ENCODE measurements at places on chromosomes 2 and 18.

DNA sequence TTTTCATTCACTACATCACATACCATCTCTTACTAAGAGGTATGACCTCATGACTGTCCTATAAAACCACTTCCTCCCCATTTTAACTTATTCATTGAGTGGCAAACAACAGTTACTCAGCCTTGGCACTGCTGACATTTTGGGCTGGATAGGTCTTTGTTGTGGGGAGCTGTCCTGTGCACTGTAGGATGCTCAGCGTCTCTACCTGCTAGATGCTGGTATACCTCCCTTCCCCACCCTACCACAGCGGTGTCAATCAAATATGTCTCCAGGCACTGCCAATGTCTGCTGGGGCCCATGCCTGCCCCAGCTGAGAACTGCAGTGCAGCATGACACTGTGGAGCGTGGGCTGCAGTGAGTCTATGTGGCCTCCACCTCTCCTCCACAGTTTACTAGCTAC is 76.3 kb upstream of the MGAT4A start:
- H3K27ac ChIP-seq, result no peak overlapping the region
- H3K4me1 ChIP-seq, result peaks cover 26% of the 10 kb centered on the region
- H3K4me3 ChIP-seq, result no peak overlapping the region
- no peaks in the 10 kb centered on the region for H3K36me3 ChIP-seq
- no peaks in the 10 kb centered on the region for H3K27me3 ChIP-seq

- H3K4me3 ChIP-seq, result no peak overlapping the region
- DNase-seq, result no peak
- no peaks in the 10 kb centered on the region for H3K36me3 ChIP-seq
- no peaks in the 10 kb centered on the region for H3K27me3 ChIP-seq
- H3K27ac ChIP-seq, result no peak overlapping the region
These were observed 297.3 kb upstream of the MMADHC start for GRCh38 chr2:149884871-149885270.

GRCh38 chr18:79378536-79379250 is 17.0 kb upstream of the NFATC1 start:
- no peak overlapping the region for H3K27ac ChIP-seq
- no peak overlapping the region for H3K4me3 ChIP-seq
- H3K27me3 ChIP-seq, result no peaks in the 10 kb centered on the region
- peaks cover 28% of the 10 kb centered on the region for H3K36me3 ChIP-seq
- H3K4me1 ChIP-seq, result peaks cover 5% of the 10 kb centered on the region

- no peak overlapping the region for H3K27ac ChIP-seq
- no peaks in the 10 kb centered on the region for H3K4me1 ChIP-seq
- H3K4me3 ChIP-seq, result no peak overlapping the region
- H3K27me3 ChIP-seq, result peaks cover 4% of the 10 kb centered on the region
- H3K36me3 ChIP-seq, result no peaks in the 10 kb centered on the region
These were observed 39.7 kb upstream of the TEX51 start for GRCh38 chr2:126858991-126859390.

GRCh38 chr18:54151376-54151775 is 73.1 kb downstream of the MBD2 start:
- no peaks in the 10 kb centered on the region for H3K27me3 ChIP-seq
- H3K4me1 ChIP-seq, result no peaks in the 10 kb centered on the region
- H3K27ac ChIP-seq, result no peak overlapping the region
- H3K4me3 ChIP-seq, result no peak overlapping the region
- DNase-seq, result no peak

DNA sequence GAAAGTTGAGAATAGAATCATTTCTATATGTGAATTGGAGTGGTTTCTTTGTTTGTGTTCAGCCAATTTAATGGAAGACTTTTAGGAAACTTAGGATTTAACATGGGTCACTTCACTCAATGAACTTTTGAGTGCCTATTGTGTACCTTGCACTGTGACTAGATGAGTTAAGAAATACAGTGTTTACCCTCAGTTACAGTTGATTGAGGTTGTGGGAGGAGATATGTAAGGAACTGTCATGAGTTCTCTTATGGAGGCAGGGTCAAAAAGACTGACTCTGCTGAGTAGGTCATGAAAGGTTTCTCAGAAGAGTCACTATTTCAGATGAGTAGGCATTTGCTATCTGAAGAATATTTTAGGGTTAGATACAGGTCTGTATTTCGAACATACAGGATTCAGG is 98.6 kb downstream of the RAB3GAP1 start:
- peaks cover 28% of the 10 kb centered on the region for H3K36me3 ChIP-seq
- peaks cover 14% of the 10 kb centered on the region for H3K4me1 ChIP-seq
- H3K27me3 ChIP-seq, result no peaks in the 10 kb centered on the region
- DNase-seq, result no peak
- no peak overlapping the region for H3K4me3 ChIP-seq

- H3K4me3 ChIP-seq, result no peak overlapping the region
- H3K27me3 ChIP-seq, result no peaks in the 10 kb centered on the region
- no peaks in the 10 kb centered on the region for H3K36me3 ChIP-seq
- H3K4me1 ChIP-seq, result no peaks in the 10 kb centered on the region
- DNase-seq, result no peak
These were observed 20.4 kb downstream of the RPIA start for GRCh38 chr2:88711897-88712296.

DNA sequence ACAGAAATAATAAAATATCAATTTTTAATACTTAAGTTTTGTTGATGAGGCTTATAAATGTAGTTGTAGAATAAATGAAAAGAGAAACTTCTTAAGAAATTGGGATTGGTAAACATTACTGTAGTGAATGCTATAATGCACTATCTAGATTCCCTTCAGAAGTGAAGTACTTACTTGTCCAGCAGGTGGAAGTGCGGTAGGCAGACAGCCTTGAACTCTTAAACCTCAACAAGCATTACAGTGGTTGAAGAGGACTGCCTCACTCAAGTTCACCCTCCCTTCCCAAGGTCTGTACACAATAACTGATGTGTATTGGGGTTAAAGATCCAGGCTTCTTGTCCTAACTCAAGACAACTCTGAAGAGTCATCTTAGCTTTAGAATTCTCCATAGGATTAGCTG is 931.0 kb upstream of the LRRTM1 start:
- no peak overlapping the region for H3K4me3 ChIP-seq
- no peaks in the 10 kb centered on the region for H3K4me1 ChIP-seq
- H3K27me3 ChIP-seq, result no peaks in the 10 kb centered on the region

GRCh38 chr2:183057333-183057985 is 19.2 kb upstream of the NCKAP1 start:
- no peaks in the 10 kb centered on the region for H3K4me1 ChIP-seq
- H3K36me3 ChIP-seq, result no peaks in the 10 kb centered on the region
- DNase-seq, result no peak
- no peak overlapping the region for H3K4me3 ChIP-seq

- no peak overlapping the region for H3K4me3 ChIP-seq
- no peaks in the 10 kb centered on the region for H3K4me1 ChIP-seq
- H3K36me3 ChIP-seq, result no peaks in the 10 kb centered on the region
- no peak for DNase-seq
These were observed 22.0 kb downstream of the RHOB start for GRCh38 chr2:20468549-20469500.

DNA sequence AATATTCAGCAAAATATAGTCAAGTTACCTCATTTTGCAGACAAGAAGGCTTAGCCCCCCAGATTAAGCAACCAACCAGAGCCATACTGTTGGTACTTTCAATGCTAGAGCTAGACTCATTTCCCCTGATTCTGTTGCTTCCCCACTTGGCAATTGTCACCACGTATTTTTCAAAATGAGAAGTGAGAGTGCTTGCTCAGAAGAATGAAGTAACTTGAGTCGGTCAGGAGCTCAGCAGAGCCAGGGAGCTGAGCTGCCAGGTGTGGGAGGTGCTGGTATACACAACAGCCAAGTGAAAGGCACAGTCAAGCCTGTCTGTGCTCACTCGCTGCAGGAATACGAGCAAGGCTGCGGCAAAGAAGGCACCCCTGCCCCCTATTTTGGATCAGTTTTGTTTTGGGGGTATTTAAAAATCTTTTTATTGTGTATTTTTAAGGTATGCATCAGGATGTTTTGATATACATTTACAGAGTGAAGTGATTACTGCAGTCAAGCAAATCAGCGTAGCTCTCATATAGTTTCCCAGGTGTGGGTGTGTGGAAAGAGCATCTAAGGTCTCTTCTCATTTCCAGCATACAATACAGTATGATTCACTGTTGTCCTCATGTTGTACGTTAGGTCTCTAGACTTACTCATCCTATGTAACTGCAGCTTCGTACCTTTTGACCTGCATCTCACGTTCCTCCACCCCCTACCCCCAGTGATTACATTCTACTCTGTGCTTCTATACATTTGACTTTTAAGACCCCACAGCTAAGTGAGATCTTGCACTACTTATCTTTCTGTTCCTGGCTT is 62.4 kb downstream of the MRPS9 start:
- no peaks in the 10 kb centered on the region for H3K27me3 ChIP-seq
- DNase-seq, result no peak

DNA sequence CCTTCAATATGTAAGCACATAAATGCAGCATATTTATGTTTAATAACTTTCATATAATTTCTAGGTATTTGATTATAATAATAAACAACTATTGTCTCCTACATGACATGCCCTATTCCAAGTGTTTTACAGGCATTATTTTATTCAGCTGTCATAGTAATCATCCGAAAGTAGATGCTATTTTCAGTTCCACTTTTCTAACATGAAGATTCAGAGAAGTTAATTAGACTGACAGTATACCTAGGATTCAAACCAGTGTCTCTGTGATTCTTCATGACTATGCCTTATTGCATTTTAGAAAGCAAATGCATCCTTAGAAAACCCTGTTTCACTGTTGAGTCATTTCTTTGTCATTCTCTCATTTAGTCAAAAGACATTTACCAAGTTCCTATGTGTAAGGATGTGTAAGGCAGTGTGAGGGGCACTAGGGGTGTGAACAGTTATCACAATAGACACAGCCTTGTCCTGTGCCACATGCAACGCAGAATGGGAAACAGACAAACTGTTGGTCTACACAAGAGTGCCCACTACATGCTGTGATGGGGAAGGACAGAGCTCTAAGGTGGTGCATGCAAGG is 79.8 kb downstream of the DTNA start:
- H3K27me3 ChIP-seq, result no peaks in the 10 kb centered on the region
- no peak overlapping the region for H3K4me3 ChIP-seq
- no peak for DNase-seq
- no peaks in the 10 kb centered on the region for H3K36me3 ChIP-seq

DNA sequence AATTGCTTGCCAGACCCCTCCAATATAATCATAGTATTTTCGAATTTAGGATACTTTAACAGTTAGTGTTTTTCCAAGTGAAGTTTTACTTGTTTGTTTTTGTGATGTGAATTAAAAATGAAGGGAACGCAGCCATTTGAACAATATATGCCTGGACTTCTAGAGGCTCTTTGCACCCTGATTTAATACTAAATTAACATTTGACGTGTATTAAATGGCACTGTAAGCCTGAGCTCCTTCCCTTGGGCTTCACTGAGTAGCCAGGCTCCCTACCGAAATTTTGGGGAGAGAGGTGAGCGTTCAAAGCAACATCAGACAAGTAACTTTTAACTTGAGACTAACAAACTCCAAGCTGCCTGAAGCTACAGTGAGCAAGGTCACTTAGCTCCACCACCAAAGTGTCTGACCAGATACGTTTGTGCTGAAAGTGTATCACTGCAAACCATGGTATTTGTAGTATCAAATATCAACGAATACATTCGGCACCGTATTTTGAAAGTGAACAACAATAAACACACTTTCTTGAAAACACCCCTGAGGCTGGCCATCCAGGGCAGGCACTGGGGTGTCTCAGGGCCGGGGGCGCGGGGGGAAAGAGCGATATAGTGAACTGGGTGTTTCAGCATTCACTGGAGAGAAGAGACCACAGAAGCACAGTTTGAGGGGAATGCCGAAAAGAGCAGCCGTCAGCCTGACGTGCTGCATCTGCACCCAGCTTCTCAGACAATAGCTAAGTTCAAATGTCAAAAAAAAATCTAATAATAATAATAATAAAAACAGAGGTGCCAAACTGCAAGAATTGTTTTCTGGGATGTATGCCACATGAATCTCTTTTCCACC is 7.7 kb upstream of the POU3F3 start:
- no peak overlapping the region for H3K27ac ChIP-seq
- H3K4me3 ChIP-seq, result no peak overlapping the region
- H3K4me1 ChIP-seq, result peaks cover 24% of the 10 kb centered on the region
- H3K36me3 ChIP-seq, result no peaks in the 10 kb centered on the region
- DNase-seq, result no peak

GRCh38 chr2:57878171-57878865 is 168.3 kb upstream of the VRK2 start:
- H3K27me3 ChIP-seq, result no peaks in the 10 kb centered on the region
- DNase-seq, result no peak
- H3K4me3 ChIP-seq, result no peak overlapping the region

DNA sequence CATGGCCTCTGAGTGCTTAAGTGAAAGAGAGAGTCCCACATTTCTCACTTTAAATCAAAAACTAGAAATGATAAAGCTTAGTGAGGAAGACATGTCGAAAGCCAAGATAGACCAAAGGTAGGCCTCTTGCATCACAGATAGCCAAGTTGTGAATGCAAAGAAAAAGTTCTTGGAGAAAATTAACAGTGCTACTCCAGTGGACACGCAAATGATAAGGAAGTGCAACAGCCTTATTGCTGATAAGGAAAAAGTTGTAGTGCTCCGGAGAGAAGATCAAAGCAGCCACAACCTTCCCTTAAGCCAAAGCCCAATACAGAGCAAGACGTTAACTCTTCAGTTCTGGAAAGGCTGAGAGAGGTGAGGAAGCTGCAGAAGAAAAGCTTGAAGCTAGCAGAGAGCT is 32.1 kb downstream of the PSMD1 start:
- H3K4me1 ChIP-seq, result no peaks in the 10 kb centered on the region
- no peak overlapping the region for H3K27ac ChIP-seq
- H3K36me3 ChIP-seq, result peaks cover 50% of the 10 kb centered on the region
- no peak for DNase-seq

DNA sequence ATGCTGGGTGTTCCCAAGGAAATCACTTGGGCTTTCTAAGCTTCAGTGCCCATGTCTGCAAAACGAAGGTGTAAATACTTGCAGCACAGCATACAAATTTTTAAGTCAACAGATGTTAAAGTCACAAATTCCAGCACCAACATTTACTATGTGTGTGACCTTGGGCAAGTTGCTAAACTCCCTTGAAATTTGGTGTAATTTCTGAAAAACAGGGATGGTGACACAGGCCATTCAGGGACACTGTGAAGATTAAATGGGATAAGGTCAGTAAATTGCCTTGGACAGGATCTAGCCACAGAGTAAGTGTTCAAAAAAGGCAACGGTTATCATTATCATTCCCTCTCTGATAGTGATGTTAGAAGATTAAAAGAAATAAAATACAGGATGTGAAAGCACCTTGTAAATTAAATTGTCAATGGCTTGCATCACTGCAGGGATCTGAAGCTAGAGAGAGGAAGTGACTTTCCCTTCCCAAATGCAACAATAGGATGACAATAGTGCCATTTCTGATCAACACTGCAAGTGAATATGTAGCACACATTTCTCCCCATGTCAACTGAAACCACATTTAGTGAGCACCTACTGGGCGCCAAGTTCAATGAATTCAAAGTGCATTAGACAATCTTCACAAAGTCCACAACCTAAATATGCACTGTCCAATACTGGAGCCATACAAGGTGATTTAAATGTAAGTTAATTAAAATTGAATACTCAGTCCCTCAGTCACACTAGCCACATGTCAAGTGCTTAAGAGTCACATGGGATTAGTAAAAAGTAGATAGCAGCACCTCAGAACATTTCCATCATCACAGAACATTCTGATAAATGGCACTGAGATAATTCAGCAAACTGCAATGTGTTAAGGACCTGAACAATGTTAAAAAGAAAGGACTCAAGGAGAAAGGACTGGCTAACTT is 81.2 kb downstream of the STK39 start:
- H3K36me3 ChIP-seq, result no peaks in the 10 kb centered on the region
- peaks cover 14% of the 10 kb centered on the region for H3K4me1 ChIP-seq
- H3K4me3 ChIP-seq, result no peak overlapping the region
- H3K27ac ChIP-seq, result no peak overlapping the region
- no peak for DNase-seq
- H3K27me3 ChIP-seq, result no peaks in the 10 kb centered on the region
